ENCODE measurements at places on chromosomes 11 and 22.

DNA sequence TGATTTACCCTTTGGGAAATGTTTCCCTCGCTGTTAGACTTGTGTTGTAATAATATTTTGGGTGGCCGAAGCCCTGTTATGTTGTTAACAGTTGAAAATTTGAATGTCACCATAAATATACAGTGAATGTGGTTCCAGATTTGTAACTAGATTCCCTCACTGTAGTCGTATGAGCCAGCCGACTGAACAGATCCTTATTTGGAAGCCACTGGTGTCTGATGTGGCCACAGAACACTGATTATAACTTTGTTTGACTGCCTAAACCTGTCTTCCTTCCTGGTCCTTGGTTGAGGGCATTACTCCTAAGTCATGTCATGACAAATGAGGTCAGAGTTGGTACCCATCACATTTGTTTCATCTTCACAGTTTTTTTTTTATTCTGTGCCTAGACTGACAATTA, 45.4 kb downstream of the YAP1 start:
- no peak for DNase-seq

DNA sequence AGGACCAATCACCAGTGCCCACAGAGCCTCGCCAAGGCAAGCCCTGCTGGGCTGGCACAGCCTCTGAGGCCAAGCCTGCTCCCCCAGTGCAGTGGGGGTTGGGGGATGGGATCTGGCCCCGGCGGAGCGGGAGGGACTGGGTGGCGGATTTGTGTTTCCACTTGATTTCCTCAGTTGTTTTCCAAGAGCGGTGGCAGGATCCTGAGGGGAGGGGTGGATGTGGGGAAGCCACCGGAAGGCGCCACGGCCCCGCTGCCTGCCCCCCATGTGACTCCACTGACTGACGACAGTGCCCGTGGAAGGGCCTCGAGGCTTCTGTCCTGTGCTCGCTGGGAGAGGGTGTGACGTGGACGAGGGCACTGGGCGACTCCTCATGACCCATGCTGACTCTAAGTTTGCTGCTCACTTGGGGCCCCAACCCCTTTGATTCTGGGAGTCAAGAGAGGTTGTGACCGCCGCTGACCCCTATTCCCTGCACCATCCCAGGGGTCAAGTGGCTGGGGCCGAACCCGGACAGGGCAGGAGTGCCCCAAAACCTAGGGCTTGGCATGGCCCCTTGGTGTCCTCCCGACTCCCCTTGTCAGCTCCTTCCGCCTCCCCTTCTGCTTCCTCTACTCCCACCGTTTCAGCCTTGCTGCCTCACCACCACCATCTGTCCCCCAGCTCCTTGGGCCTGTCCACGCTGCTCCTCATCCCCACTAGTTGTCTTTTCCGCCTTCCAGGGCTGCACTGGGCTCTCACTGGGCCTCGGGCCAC, 23.5 kb upstream of the PICK1 start:
- no peak for DNase-seq

DNA sequence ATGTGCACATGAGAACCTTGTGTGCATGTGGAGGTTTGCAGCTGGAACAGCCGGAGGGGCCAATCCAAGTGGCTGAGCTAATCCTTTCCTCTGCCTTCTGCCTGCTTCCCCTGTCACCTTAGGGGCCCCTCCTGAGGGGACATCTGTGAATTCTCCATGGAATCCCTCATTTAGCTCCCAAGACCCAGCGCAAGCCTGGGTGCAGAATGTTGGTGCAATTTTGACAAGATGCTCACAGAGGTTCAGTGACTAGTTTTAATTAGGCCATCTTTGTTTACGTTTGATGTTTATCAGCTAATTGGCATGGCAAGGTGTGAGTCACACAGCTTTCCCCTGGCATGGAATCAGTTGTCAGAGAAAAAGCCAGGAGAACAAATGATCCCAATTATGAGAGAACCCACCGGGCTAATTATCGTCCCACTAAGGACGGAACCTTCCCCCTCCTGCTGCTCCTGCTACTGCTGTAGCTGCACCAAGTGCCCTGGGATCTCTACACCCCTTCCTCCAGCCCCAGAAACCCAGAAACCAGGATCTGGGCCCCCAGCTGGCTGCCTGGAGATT, 63.6 kb upstream of the PAX6 start:
- no peak for DNase-seq

DNA sequence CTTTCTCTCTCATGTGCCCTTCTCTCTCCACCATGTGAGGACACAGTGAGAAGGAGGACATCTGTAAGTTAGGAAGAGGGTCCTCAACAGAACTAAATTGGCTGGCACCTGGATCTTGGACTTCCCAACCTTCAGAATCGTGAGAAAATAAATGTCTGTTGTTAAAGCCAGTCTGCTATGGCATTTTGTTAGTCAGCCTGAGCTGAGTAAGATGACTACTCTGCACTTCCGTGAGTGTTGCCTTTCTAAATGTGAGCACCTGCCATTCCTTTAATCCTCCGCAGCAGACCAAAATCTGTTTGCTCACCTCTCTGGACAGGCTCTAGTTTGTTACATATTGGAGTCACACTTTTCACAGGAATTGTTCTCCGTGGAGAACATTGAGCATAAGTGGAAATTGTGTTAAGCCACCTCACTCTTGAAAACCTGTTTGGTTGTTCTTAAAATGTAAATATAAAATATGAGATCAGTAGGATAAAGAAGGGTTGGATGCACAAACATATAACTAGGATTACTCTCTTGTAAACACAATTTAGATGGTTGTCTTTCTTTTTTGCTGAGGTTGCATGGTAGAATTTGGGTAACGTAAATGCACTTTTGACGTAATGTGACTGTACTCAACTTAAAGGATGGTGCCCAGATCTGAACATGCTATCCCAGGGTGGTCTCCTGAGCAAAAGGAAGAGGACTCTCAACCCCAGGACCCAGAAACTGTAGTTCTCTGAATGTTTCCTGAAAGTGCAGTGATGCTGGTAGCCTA, 65.9 kb downstream of the SNX19 start:
- DNase-seq, result no peak

DNA sequence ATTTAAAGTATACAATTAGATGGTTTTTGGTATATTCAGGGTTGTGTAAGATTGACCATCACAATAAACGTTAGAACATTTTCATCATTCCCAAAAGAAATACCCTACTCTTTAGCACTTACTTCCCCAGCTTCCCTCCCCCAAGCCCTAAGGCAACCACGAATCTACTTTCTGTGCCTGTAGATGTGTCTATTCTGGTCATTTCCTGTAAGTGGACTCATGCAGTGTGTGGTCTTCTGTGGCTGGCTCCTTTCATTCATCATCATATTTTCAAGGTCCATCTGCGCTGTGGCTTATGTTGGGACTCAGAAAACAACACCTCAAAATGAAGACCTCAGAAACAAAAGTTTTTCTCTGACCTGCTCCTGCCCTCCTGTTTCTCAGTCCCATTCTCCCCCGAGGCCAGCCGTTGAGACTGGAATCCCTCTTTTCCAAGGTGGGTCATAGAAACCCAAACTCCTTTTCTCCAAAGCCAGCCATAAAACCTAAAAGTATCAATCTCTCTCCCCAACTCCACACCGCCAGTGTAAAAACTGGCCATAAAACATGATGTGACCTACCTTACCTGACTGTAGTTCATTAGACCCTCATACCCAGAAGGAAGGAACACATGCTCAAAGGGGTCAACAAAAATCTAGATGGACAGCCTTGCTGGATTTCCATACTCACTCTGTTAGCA, 12.9 kb upstream of the TMPRSS13 start:
- DNase-seq, result no peak

GRCh38 chr11:106309070-106309684, 231.7 kb downstream of the AASDHPPT start:
- DNase-seq, result no peak

DNA sequence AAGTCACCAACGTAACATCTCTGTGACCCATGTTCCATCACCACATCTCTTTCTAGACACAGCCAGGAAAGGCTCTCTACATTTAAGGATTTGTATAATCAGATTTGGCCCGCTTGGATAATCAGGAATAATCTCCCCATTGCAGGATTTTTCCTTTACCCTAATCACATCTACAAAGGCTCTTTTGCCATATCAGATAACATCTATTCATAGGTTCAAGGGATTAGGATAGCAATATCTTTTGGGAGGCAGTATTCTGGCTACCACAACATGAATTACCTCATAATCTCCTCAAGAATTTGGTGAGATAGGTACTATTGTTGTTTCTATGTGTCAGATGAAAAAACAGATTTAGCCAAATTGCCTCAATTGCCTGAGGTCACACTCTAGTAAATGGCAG, 142.8 kb upstream of the UBASH3B start:
- DNase-seq, result no peak

- DNase-seq, result no peak
These were observed 56.8 kb upstream of the ALX4 start for GRCh38 chr11:44366741-44367140.

DNA sequence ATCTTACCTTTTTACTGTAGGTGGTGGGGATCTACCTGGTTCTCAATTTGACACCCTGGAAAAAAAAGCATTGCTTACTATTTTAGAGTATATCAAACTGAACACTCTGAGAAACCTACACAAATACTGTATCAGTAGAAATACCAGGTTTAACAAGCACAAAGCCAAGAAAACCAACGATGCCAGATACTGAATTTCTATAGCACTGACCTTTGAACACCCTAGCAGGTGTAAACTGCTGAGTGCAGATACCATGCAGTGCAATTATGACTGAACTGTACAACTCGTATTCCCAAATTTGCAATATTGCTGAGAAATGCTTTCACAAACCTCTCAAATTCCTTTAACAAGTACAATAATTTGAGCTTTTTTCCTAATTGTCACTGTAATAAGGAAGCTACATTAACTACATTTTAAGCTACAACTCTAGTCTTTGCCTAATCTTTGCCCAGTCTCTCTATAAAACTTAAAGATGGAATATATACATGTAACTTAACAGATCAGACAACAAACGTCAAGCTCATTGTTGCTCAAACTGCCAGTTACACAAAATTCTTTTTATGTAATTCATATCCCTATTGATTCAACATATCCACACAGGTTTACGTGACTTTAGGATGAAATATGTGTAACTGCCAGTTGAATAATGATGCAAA, 8.9 kb downstream of the TAF1D start:
- DNase-seq, result no peak

DNA sequence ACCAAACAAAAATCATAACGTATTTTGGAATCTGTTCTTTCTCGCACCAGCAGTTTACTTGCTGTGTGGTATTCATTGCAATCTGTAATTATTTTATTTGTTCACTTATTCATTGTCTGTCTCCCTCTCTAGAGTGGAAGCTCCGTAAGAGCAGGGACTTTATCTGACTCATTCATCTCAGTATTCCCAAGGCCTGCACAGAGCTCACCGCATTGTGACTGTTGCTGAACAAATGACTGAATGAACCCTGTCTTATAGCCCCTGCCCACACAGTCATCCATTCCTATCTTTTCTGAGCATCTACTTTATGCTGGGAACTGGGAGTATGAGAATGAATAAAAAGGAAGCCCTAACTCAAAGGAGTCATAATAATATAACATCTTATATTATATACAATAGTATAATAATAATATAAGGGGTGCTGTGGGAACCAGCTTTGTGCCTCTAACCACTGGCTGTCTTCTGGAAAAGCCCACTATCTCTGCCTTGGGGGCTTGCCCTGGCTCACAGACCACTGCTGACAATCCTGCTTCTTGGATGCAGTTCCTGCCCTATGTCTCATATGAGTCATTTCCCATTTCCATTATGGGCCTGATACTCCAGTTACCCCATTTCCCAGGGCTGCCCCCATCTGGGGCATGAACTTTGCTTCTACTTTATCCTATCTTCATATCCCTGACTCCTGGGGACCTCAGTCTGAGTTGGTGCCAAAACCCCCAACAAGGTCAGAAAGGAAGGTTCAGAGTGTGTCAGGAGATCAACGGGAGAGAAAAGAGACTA, 11.0 kb downstream of the XRRA1 start:
- DNase-seq, result no peak

DNA sequence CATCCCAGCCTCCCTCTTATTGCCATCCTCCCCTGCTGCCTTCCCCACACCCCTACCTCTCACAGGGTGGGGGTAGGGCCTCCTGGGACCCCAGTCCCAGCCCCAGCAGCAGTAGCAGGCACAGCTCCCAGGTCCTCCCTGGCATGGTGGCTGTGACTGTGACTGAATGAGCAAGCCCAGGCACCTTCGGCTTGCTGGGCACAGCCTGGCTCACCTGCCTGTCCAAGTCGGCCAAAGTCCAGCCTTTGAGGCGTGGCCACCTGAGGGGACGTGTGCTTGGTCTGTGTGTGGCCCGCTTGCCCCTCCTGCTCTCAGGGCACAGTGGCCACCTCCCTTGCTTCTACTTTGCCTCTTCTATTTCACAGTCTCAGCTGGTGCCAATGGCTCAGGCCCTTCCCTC, at the start of gene TREH:
TSS of gene TREH (minus strand) at position 168 of the 400 bp plus-strand sequence. CDS start at position 145, 23 bp downstream.
- no peak for DNase-seq

GRCh38 chr11:45165806-45166603, 19.6 kb downstream of the PRDM11 start:
- DNase-seq, result no peak

DNA sequence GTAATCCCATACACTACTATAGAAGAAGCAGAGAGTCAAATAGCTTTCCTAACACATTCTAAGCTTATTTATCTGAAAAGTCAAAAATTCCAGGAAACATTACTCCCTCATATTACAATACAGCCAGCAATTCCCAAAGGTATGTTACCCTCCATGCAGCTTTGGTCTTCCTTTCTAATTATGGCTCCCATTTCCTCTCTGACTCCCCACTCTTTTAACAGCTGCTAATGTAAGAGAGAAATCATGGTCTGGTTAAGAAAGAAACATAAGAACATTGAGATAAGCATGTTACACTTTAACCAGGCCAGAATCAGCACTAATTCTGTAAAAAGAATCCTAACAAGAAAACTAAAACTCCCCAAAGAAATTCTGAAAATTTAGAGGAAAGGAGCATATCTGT, 6.8 kb downstream of the PPP2R1B start:
- no peak for DNase-seq

DNA sequence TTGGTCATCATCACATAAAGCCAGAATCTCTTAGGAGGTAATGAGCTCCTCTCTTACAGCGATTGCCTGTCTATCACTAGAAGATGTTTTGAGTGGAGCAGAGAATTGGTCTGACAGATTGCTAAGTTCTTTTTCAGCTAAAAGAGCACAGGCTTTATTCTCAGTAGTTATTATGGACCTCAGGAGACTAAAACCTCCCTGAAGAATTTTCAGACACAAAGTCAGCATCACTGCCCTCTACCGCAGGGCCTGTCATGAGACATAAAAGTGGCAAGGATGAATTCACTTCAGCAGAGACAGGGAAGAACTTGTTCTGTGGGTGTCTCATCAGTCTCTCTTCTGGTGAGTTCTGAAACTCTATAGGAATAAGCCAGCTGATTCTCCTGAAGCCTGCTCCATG, at the start of gene OR51I2:
TSS of gene OR51I2 (plus strand) at position 301 of the 400 bp plus-strand sequence. CDS start 4,166 bp downstream, outside the sequence.
- DNase-seq, result no peak

- no peak for DNase-seq
These were observed at the start of gene A4GALT for GRCh38 chr22:42720263-42721044. Gene A4GALT (minus strand): TSS chr22:42720870. CDS start chr22:42693951, 26,919 bp downstream.
